ENCODE measurements at places on chromosomes 2 and 18.

DNA sequence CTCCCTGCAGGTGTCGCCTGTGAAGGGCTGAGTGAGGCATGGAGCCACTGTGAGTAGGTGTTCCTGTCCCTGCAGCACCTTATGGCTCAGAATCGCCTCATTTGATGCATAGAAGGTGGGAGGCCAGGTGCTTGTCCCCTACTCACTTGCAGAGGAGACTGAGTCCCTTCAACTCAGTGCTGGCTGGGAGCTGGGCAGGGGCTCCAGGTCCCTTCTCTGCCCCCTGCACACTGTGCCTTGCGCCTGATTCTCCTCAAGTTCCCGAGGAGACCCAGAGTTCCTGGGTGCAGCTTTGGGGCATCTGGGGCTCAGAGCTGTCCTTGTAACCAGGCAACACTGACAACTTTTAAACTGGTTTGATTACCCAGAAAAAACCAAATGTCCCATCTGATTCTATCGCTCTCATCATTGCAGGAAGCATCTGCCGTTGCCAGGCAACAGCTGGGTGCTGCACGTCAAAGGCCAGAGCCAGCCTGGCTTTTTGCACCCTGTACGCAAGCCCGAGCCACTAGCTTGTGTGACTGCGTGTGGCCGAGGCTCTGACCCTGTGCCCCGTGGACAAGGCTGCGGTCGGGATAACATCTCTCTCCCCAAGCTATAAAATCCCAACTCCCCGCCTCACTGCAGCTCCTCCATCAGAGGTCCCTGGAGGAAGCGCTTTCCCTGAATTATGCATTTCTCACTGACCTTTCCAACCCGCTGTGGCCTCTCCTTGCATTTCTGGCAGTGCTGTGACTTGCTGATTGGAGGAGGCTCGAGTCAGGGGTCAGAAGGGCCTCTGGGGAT lies 130.8 kb upstream of the HDAC4 start:
- DNase-seq: no peak

DNA sequence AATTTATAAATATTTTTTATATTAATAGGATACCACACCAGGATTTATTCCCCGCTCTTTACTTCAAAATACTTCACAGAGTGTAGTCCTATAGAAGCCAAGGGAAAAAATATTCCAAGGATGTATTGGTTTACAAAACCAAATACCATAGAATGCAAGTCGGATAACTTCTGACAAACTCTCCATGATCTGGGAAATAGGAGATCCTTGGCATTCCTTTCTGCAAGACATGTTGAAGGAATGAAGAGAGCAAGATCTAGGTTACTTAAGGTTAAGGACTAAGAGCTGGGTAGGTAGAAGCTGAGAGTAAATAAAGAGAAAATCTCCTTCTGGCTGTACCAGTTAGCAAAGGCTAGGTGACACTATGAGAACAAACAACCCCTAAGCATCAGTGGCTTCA lies 141.2 kb downstream of the LRATD1 start:
- DNase-seq: no peak

DNA sequence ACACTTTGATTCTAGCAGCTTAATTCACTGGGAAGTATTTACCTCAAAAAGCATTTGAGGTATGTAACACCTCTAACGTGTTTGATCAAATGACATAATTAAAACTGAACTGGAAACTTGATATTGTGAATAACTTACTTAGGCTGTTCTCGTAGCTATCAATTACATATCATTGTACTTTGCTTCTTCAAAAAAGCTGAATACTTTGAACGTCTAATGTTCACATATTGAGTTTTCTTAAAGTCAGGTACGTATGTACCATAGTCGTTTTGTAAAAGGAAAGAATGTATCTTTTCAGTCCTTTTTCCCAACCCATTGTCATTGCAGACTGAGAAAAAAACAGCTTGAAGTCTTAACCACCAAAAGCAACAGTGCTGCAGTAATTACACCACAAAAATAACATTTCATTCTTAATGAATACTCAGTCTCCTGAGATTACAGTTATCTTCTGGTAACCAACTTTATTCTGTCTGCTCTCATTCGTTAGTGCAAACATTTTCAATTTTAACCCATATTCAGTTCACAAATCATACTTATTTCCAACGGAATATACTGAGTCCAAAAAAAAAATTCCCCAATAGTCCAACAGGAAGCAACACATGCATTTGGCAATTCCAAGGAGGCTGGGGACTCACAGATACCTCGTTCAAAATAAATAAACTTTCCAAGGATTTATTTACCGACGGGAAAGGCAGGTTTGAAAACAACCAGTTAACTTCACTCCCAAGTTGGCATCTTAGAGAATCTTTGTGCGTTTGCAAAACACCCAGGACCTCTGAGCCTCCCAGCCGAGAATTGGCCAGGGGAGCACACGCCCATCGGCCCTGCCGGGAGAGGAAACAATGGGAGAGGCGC lies 1.1 kb downstream of the CHN1 start:
- no peak for DNase-seq

GRCh38 chr2:42567364-42567763 lies 1.1 kb upstream of the MTA3 start:
- no peak for DNase-seq

DNA sequence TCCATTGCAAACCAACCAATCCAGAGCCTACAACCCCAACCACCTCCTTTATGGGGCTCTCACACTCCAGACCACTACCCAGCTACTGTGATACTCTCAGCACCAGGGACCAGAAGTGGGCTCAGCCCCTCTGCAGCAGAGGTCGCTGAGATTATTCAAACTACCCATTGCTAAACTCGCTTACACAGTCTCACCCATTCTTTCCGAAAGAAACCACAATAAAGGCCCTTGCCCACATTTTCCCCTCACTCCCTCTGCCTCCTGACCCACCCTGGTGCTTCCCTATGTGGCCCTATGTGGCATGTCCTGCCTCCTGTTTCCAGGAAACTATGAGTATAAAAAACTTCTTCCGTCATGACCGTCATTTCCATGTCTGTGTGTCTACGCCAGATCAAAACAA lies 10.7 kb downstream of the TEX51 start:
- no peak for DNase-seq

- no peak for DNase-seq
Observed at GRCh38 chr2:149061133-149061745, 22.7 kb downstream of the LYPD6B start.

- DNase-seq: no peak
Observed at GRCh38 chr2:202030691-202031090, 3.0 kb upstream of the FZD7 start.

DNA sequence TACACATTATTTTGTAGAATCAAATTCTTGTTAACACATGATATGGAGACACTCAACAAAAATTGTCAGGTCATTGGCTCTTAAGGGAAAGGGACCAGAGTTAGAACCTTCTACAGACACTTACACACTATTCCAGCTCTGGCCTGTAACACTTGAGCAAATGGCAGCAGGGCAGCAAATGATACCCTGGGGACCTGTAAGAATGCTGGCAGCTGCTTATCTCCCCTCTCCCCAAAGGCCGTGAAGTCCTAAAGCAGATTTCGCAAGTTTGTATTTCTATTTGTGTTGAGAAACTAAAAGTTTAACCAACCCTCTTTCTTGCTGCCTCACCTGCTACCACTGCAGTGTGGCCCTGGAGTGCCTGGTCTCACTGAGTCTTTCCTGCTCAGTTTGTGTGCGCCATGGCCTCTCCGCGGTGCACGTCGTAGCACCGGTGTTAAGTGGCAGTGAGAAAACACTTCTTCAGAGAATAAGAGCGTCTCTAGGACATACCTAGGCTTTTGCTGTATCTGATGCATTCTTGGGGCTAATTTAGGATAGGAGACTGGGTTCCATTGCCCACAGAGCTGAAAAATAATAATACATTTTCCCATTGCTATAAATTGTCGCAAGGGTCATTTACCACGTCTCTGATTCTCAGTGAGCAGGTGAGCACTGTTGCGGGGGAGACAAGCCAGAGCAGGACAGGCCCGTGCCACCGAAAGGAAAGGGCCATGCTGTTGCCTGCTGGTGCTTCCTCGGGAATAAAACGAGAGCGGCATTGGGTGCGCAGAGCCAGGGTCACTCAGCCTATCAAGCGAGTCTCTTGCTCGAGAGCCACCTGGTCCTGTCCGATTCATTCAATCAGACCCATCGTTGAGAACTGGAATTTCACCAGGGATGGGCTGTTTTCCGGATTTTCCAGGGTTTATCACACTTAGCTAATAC lies 204.9 kb downstream of the PTGR3 start:
- no peak for DNase-seq

GRCh38 chr2:119888680-119889079 lies 124.2 kb upstream of the EPB41L5 start:
- DNase-seq: no peak

DNA sequence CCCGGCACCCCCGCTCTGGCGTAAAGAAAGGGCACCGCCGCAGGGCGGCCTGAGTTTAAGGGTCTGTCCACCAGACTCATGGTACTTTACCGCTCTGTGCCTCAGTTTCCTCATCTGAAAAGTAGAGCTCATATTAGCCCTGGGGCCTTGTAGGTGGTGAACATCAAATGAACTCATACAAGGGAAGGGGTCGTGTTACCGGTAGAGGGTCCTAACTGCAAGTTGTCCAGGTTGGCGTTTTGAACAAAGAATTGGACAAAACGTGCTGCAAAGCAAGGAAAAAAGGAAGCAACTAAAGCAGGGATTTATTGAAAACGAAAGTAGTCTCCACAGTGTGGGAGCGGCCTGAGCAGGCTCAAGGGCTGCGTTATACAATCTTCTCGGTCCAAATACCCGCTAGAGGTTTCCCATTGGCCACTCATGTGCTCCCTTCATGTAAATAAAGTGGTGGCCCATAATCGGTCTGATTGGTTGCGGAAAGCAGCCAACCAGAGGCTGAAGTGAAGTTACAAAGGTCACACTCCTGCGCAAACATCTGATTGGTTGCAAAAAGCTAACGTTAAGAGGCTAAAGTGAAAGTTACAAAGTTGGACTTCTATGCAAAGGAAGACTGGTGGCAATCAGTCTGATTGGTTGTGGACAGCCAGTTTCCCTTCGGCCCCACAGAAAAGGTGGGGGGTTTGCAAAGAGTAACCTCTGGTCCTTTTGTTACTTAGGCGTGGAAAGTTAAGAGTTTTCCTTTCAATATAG lies 80.7 kb upstream of the LDLRAD4 start:
- DNase-seq: no peak

GRCh38 chr2:10707831-10708230 lies 13.6 kb upstream of the ATP6V1C2 start:
- DNase-seq: no peak

DNA sequence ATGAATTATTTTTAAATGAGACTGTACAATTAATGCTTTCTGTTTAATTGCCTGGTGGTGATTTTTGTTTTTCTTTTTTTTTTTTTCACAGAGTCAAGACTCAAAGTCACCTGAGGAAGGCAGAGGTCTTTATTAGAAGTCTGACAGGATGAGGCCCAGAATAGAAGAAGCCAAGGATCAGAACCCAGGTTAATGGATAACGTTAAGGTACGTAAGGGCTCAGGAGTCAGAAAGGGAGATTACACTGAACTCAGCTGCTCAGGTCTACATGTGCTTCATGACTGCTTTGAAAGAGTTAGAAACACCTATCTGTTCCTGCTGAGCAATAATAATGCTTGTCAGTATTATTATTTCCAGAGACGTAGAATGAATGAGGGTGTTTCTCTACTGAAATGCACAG lies 196.5 kb downstream of the LRATD1 start:
- DNase-seq: no peak

DNA sequence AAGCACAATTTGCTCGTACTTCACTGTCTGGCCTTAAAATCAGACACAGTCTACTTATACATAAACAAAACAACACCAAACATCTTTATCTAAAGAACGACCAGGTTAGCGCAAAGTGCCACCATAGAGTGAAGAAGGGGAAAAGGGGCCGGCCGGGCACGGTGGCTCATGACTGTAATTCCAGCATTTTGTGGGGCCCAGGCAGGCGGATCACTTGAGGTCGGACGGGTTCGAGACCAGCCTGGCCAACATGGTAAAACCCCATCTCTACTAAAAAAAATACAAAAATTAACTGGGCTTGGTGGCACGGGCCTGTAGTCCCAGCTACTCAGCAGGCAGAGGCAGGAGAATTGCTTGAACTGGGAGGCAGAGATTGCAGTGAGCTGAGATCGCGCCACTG lies 118.5 kb upstream of the RIOK3 start:
- no peak for DNase-seq

DNA sequence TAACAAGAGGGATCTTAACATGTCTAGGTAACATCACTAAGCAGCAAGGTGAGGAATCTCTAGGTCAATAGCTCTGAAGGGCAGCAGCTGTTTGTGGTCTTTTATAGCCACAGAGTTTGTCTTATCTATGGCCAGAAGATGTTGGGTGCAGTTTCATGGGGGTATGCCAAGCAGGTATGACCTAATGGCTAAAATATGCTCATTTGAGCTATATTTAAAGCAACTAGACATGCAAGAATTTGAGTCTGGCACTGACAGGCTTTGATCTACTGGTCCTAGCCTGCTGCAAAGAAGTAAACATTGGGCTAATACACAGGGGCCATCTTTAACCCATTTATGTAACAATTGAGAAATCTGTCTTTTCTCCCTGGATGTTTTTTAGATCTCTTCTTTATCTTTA lies 13.9 kb upstream of the UGP2 start:
- DNase-seq: no peak

GRCh38 chr18:36402765-36403396 lies 105.4 kb downstream of the FHOD3 start:
- DNase-seq: no peak

- DNase-seq: no peak
Observed at GRCh38 chr2:145736871-145737270, 1217.0 kb upstream of the ZEB2 start.

GRCh38 chr2:84486441-84487115 lies 27.5 kb upstream of the SUCLG1 start:
- DNase-seq: no peak

GRCh38 chr2:12732651-12733050 lies 15.9 kb downstream of the TRIB2 start:
- no peak for DNase-seq

GRCh38 chr2:230254152-230254881 lies 28.8 kb downstream of the SP140 start:
- no peak for DNase-seq

GRCh38 chr2:134636714-134637113 lies 82.1 kb downstream of the TMEM163 start:
- no peak for DNase-seq

DNA sequence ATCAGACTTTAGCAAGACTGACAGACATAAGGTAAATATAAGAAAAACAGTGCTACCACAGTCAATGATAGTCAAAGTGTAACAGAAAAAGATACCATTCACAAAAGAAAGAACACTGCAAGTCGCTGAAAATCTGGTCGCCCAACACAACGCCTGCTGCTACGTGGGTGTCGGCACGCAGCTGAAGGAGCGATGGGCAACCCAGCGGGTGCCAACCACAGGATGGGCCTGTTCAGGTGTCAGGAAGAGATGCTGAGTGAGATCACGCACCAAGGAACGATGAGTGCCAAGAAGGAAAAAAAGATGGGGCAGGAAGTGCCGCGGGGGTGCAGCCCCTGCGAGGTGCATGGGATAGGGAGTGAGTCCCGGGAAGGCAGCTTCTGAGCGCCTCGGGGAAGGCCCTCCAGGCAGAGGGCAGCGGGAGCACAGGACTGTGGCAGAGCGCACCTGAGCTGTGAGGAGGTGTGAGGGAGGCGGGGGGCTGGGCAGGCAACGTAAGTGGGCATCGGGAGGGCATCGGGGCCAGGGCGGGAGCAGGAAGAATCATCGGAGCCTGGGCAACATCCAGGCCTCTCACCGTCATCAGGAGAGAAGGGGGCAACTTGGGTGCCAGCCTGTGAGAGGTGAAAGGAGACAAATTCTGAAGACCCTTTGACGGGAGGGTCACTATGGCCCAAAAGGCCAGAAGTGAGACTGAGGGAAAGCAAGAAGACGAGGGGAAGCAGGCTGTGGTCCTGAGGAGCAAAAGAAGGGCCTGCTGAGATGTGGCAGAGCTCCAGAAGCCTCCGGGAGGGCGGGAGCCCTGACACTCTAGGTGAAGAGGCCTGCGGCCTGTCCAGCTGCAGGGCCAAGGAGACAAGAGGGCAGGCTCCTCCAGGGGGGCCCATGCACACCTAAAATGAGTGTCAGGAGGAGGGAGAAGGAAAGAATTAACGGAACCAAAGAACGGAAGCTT lies 14.8 kb upstream of the MTERF4 start:
- no peak for DNase-seq

Measured in stimulated activated CD8-positive, alpha-beta memory T cell treated with anti-CD3 and anti-CD28 coated beads, Interleukin-4, amount 100 ng/mL, for 4 hours (primary cell).